SK-N-SH (cell line): ENCODE measurements at places on chromosomes 5 and 9.

GRCh38 chr5:38323645-38324295 is 65.4 kb downstream of the EGFLAM start:
- no peak for DNase-seq

DNA sequence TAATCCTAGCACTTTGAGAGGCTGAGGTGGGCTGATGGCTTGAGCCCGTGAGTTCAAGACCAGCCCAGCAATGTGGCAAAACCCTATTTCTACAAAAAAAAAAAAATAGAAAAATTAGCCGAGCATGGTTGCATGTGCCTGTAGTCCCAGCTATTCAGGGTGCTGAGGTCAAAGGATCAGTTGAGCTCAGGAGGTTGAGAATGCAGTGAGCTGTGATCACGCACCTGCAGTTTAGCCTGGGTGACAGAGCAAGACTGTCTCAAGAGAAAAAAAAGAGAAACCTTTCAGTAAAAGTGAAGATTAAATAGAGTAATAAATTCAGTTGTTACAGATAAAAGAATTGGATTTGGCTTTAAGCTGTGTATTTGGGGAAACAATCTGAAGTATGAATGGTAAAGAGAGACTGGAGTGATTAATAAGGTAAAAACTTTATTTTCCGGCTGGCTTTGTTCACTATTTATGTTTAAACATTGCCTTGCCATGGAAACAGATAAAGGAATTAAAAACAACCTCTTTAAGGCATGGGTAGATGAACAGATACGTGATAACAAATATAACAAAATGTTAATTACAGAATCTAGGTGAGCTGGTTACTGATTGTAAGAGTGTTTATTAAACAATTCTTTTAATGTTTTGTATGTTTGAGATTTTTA is 56.0 kb upstream of the PCAT7 start:
- DNase-seq = no peak

- no peak for DNase-seq
Measured at GRCh38 chr9:129289131-129289731, 111.2 kb upstream of the IER5L start.

DNA sequence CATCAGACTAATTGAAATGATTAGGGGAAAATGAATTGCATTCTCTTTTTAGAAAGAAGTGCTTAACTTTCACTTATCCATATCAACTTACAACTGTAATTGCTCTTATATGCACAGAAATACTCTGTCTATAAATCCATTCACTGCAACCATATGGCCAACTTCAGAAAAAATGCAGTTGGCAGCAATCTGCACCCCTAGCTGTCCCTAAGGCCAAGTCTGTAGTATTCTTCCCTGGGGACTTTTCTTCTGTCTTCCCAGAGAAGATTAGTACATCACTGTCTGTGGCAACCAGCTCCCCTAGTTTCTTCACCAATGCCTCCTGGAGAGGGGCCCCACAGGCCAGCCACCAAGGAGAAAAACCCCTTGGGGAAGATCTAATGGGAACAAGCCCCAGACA is 45.4 kb downstream of the ABCA1 start:
- DNase-seq = no peak

- DNase-seq = peak; percentile 44
Measured at GRCh38 chr5:16550316-16550952, 66.4 kb downstream of the RETREG1 start.

- DNase-seq = no peak
Measured at GRCh38 chr5:135055396-135055795, 21.4 kb upstream of the PITX1 start.

DNA sequence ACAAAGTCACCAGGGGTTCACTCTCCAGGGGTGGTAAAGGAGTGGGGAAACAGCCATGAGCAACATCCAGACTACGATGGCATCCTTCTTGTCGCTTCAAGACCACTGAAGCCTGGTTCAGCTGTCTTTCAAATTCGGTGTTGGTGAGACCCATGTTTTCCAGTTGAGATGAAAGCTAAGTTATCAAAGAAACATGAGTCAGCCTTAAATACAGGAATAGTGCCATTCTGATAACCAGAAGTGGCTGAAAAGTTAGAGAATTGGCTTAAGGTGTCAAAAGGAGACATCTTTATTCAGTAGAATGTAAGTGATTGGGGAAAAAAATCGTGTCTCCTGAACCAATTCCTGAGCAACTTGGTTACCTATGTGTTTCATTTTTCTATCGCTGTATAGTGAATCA is 7.0 kb upstream of the CARD19 start:
- no peak for DNase-seq

DNA sequence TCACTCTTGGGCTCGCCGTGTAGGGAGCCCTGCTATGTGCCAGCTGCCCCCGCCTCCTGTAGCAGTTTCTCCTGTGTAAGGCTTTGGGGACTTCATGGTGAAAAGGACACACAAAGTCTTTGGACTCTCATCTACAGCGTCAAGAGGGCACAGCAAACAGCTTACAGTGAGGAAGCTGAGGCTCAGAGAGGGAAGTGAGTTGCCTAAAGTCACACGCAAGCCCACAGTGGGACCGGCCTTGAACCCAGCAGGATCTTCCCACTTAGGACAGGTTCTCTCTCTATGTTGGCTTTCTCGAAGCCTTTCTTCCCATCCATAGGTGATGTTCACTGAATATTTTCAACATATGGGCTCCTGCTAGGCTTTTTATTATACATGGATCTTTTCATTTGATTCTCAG is 9.8 kb upstream of the PRRX2 start:
- DNase-seq = no peak

DNA sequence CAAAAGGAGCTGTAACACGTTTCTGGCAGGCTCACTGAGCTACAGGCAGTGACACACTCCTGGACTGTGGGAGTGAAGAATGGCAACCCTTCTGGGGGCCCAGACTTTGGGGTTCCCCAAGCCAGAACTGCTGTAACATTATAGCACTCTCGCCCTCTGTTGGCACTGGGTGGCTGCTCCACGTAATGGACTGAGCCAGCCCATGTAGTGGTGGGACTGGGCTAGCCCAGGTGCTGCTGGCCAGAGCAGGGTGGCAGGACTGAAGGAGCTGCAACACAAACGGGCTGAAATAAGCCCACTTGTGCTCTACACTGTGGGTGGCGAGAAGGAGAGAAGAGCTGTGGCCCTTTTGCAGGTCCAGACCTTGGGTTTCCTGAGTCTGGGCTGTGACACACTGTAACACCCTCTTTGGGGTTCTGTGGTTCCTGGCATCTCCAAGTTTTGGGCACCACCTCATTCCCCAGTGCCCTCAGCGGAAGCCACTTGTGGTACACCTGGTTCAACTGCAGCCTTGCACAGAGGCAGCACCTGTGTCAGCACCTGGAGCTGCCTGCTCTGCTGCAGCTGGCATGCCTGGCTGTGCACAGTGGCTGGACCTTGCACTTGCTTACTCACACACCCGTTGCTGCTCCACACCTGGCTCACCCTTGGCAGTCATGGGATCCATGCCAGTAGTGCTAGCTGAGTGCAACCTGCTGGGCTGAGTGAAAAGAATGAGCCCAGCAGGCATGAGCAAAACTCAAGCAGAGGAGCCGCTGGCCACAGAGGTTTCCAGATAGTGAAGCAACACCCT is 95.0 kb upstream of the PRR16 start:
- no peak for DNase-seq

- peak; percentile 94 for DNase-seq
Measured at GRCh38 chr5:140042643-140043507, at the start of gene NRG2. TSS of gene NRG2 (minus strand) at chr5:140043299.

GRCh38 chr5:73452215-73452614 is 3.6 kb upstream of the FOXD1 start:
- DNase-seq = no peak

GRCh38 chr5:159098603-159099436 is 896 bp downstream of the EBF1 start:
- DNase-seq = peak; percentile 86

DNA sequence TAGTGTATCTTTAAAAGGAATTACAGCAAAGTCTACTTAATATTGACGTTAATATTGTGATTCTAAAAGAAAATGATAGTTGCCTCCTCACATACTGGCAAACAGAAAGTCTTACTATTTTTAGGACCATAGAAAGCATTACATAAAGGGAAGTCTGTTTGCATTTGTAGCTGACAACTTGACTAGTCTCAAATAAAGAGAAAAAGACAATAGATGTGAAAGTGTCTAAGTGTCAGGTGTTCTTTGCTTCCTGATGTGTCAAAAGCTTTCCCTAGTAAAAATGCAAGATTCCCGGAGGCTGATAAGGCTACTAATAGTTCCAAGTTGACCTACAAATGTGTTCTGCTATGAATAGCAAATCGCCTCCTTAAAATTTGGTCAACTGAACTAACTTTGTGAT is 259.7 kb downstream of the CDH10 start:
- no peak for DNase-seq

DNA sequence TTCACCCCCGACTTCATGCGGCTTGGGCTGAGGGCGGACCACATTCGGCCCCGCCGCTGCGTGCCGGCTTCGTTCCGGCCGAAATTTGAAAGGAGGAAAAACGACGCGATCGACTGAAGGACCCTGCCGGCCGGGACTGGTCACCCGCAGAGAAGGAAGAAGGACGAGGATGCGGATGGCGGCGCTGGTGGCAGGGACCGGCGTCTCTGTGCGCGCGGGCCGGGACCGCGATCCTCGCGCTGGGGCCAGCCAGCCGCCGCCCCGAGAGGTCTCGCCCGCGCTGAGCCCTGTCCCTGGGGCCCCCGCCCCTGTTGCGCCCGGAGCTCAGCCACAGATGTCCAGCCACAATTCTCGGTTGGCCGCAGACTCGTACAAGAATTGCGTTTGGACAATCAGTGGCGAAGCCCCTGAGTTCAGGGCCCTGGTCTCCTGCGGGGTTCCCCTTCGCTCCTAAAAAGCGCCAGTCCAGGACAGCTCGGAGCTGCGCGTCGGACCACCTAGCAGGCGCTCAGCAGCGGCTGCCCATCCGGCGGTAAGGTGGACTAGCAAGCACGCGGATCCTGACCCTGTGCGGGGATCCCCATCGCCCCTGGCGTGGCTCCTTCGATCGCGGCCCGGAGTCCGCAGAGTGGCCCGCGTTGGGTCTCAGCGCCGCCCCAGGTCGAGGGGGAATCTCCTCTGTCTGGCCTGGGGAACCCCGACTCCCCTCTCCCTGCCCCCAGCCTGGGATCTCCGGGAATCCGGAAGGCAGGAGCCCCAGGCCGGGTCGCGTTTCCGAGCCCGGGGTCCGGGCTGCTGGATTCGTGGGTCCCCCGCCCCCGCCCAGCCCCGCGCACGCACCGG is 21.3 kb downstream of the URM1 start:
- DNase-seq = peak; percentile 35

DNA sequence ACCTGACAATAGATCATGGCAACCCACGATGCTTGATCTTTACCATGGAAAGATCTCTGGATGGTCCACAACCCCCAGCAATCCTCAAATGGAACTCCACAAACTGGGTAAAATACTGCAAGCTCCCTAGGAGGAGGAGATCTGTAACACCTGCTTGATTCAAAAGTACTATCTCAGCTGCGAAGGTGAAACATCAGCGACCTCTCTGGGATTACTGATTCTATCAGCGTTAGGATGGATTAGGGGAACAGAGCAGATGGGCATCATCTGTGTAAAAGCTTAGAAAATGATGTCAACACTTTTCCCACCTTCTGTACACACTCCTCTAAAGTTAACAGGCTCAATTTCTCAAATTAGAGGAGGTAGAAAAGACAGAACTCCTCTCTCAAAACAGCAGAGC is 31.5 kb upstream of the TRPC7 start:
- no peak for DNase-seq

DNA sequence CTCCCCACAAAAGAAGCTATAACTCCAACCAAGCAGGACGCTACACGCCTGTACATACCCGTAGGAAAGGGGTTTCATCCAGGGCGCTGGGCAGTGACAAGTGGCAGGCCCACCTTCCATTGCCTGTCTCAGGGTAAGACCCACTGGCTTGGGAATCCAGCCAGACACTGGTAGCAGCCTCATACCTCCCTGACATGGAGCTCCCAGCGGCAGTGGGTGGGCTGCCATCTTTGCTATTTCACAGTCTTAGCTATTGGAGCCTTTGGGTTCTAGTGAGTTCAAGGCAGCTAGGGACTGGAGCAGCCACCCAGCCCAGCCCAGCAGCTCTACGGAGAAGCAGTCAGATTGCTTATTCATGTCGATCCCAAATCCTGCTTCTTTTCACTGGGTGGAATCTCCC is 3.4 kb upstream of the IFNA10 start:
- no peak for DNase-seq

GRCh38 chr5:145025775-145026174 is 809.4 kb downstream of the PRELID2 start:
- DNase-seq = no peak

- DNase-seq = no peak
Measured at GRCh38 chr9:121696930-121697329, 45.5 kb downstream of the DAB2IP start.

DNA sequence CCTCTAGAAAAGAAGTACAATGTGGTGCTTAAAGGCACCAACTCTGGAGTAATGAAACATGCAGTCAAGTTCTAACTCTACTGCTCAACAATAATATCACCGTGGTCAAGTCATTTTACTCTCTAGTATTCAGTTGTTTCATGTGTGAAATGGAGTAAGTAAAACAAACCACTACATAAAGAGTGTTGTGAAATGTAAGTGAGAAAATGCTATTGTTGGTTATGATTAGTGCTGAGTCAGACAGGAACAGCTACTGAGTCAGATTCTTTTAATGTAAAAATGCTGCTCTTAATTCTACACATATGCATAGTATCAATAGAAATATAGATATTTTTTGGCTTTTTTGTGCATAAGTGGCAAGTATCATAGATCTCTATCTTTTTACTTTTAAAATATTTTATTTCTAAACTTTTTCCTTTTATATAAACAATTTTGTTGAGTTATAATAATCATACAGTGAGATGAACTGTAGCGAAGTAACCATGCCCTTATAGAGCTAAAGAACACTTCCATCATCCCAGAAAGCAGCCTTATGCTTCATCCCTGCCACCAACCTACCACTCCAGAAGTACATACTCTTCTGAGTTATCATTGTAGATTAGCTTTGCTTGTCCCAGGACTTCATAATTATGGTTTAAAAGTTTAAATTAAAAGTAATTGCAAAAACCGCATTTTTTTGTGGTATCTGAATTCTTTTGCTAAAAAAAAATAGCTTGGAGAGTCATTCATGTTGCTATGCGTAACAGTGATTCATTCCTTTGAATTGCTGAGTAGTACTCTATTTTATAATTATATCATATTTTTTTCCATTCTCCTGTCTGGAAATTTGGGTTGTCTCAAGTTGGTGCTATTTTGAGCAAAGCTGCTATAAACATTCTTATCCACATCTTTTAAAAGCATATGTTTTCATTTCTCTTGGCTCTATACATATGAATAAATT is 548.2 kb upstream of the CLINT1 start:
- DNase-seq = no peak

- DNase-seq = no peak
Measured at GRCh38 chr9:76817489-76817888, 53.3 kb downstream of the PCA3 start.
